ENCODE measurements at places on chromosomes 7 and 10.

DNA sequence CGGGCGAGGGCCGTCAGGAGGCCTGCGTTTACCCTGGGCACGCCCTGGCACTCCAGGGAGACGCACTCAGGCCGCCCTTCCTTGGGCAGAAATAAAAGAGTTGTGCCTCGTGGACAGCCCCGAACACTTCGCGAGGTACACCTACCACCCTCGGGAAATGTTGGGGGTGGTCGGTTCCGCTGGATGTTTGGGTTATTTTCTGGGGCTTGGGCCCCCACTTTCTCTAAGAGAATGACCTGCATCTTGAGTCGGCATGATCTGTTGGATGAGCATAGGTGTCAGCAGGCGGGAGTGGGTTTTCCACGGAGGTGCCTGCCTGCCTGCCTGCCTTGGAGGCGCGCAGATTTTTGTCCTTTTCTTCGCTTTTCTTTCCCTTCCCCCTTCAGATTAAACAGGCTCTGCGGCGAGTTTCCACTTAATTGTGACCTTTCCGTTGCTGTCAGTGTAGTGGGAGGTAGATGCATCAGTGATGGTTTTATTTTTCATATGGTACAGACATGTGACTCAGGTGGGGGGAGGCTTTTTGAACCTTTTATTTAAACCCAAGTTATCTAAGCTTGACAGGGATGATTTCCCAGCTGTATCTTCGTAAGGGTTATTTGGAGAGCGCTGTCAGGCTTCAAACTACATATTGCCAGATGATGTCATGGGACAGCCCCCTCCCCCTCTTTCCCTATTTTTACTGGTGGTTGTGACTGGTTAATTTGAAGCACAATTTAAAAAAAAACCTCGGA is 661 bp downstream of the HECTD2 start:
- no peak for DNase-seq

DNA sequence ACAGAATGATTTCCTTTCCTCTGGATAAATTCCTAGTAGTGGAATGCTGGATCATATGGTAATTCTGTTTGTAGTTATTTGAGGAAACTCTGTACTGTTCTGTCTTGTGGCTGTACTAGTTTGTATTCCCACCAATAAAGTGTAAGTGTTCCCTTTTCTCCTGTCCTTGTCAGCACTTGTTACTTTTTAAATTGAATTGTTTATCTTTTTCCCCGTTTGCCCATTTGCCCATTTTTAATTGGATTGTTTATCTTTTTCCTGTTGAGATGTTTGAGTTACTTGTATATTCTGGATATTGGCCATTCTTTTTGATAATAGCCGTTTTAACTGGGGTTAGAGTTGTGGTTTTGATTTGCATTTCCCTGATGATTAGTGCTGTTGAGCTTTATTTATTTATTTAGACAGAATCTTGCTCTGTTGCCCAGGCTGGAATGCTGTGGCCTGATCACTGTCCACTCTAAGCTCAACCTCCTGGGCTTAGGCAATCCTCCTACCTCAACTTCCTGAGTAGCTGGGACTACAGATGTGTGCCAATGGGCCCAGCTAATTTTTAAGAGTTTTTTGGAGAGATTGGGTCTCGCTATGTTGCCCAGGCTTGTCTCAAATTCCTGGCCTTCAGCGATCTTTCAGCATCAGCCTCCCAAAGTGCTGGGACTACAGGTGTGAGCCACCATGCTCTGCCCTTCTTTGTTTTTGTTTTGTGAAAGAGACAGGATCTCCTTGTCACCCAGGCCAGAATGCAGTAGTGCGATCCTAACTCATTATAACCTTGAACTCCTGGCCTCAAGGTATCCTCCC is 23.0 kb downstream of the BMPR1A start:
- DNase-seq = no peak

- DNase-seq = no peak
Measured at GRCh38 chr7:155533120-155533826, 13.1 kb downstream of the CNPY1 start.

DNA sequence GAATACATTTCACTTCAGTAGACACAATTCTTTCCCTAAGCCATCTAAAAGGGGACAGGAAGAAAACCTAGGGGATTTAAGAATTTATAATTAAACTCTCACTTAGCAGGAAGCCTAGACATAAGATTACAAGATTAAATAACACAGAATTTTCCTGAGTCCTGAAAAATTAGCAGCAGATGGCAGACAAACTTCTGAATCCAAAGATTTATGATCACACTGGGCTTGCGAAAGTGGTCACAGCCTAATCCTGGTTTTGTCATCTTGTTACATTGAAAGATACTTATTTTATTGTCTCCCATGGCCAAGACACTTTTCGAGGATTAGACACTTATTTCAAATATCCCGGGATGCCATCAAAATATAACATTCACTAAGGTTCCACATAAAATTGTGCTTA is 2.9 kb downstream of the ERLIN1 start:
- no peak for DNase-seq

- DNase-seq = no peak
Measured at GRCh38 chr7:139571651-139572050, 48.2 kb downstream of the CLEC2L start.

DNA sequence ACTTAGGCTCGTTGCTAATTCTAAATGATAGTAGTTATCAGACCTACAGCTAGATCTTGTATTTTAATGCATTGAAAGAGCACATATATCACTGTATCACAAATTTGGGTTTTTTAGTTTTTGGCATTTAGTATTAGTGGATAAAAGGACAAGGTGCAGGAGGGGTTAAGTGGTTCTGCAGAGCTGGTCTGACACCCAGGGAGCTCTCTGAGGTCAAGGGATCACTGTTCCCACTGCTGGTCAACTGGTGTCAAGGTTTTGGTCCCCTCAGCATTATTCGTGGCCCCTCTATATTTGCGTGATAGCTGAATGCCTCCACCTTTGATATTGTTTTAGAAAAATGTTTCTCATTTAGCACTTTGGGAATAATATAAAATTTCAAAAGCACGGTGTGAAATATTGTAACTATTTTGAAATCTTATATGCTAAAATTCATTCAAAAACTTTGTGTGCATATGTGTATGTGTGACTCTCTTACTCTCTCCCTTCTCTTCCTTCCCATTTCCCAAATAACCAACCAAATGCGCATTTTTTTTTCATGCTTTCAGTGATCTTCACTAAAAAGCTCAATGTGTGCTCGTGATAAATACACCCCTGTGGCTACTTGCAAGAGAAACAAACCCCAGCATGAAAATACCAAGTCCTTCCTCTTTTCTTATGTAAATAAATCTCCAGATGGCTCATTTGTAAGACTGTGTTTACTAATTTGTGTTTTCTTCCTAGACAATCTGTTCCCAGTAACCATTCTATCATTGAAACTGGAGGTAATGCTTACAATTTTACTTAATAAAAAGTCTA is 309.2 kb downstream of the FGFR2 start:
- DNase-seq = no peak

- DNase-seq = no peak
Measured at GRCh38 chr7:88910516-88910915, 115.0 kb upstream of the TEX47 start.

DNA sequence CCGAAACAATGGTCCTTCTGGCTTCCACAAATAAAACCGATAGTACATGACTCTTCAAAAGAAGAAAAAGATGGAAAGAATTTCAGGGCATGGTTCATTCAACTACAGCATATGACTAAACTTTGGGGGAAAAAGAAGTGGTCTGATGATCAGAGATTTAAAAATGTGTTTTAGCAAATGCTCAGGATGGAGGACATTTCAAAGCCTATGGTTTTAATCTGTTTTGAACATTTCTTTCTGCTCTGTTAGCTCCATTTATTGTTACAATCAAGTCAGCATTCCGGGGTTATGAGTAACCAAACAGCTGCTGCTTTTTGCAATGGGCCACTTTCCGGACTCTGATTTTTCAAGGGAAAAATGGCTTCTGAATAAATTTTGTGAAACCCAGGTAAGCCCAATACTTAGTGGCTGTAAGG is 142.4 kb downstream of the CUBN start:
- DNase-seq = no peak

- no peak for DNase-seq
Measured at GRCh38 chr10:20485554-20485953, 411.6 kb downstream of the NEBL start.

GRCh38 chr10:29256586-29256985 is 32.3 kb upstream of the LYZL1 start:
- no peak for DNase-seq
